ENCODE measurements at places on chromosomes 16 and 17.

GRCh38 chr17:62732125-62732524 is 76.0 kb downstream of the MARCHF10 start:
- no peak for DNase-seq

- DNase-seq = no peak
Measured at GRCh38 chr17:81400154-81400977, 5.1 kb downstream of the BAHCC1 start.

DNA sequence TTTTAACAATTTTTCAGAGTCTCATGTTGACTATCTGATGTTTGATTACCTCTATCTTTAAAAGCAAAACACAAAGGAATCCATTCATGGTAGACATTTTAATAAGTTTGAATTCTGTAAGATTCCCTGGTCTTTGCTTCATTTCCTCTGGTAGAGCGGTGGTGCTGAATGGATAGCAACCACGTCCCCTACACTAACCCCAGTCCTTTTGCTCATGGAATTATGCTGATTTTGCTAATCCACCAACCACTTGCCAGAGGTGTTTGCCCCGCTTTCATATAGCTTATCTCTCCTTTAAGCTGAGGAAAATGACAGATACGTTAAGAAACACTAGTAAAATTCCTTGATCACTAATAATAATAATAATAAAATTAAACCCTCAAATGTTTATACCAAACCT is 9.5 kb downstream of the KCNJ16 start:
- DNase-seq = no peak

DNA sequence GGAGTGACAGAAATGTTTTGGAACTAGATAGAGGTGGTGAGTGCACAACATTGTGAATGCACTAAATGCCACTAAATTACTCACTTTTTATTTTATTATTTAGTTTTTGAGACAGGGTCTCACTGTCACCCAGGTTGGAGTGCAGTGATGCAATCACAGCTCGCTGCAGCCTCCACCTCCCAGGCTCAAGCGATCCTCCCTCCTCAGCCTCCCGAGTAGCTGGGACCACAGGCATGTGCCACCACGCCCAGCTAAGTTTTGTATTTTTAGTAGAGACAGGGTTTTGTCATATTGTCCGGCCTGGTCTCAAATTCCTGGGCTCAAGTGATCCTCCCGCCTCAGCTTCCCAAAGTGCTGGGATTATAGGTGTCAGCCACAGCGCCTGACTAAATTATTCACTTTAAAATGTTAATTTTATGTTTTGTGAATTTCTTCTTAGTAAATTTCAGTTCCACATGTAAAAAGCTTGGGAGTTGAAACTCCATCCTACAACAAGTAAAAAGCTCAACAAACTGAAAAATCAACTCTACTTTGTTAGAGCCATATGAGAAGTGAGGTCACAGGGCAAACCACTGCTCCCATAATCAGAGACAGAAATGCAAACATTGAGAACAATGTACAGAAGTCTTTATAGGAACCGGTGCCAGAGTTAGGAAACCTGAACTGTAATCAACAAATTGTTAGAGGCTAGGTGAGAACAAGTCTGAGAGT is 13.8 kb upstream of the SLC5A10 start:
- DNase-seq = no peak

- no peak for DNase-seq
Measured at GRCh38 chr17:31413874-31414549, 22.5 kb downstream of the RAB11FIP4 start.

DNA sequence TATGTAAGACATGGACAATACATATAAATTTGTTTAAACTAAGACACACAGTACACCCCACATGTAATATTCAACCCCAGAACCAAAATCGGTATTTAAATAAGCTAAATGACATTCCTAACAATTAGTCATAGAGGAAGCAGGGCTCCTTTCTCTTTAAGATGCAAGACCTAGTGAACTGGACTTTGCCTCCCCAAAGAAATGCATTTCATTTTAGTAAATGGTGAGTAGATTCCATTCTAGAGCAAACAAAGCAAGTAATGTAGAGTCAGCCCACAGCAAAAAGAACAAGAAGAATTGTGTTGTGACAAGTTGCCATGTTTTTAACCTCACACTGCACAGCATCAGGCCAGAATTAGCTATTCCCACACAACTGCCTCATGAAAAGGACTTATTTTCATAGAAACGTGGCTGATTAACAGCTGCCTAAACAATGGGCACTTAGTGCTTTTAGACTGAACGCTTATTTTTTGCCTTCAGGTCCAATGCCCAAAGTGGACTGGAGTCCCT is 14.4 kb downstream of the DNAJC7 start:
- no peak for DNase-seq

DNA sequence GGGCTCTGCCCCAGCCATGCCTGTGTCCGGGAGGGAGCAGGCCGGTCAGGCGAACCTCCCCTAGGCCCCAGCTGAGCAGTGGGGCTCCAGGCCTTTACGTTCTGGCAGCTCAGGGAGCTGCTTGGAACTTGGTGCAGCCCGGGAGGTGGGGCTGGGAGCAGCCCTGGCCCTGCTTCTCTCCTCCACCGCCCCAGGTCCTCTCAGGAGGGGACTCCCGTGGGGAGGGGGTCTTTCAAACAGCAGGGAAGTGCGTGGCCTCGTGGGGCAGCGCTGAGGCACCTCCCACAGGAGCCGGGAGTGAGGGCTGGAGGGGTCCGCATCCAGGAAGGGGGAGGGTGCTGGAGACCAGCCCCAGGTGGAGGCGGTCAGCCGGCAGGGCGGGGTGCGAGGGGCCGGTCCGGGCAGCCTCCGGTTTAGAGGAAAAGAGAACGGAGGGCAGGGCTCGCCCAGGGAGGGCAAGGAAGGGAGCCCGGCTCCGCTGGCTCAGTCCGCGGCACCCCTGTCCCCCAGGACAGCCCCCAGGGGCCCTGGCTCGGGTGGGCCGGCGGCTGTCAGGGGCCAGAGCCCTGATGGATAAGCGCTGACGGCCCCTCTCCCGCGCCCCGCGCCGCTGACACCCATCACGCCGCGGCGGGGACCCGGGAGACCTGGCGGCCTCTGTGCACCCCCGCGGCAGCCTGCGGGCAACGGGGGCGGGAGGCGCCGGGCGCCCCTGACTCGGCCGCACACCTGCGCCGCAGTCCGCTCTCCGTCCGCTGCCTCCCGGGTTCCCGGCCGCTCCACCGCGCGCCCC is 587 bp upstream of the PRR35 start:
- DNase-seq = no peak

GRCh38 chr16:68538880-68539701 is at the start of gene ZFP90:
Gene ZFP90, plus strand, starts transcription at chr16:68539291. Its CDS starts 502 bp downstream, at chr16:68539793.
- DNase-seq = peak; percentile 85
